ENCODE measurements at places on chromosomes 2 and 18. TPM values are rescaled to one million over a fixed set of nuclear protein-coding genes. Genes with fewer than 3 reads are reported as not detected.

Gene SATB2
- total RNA-seq, result 11.1 TPM

Gene AFTPH
- total RNA-seq, result 25.4 TPM

Gene FOXI3
- not detected for total RNA-seq

Gene COLEC11
- 0.37 TPM for total RNA-seq

Gene TAF1B
- 55.7 TPM for total RNA-seq

Gene COL3A1
- 1,584 TPM for total RNA-seq

Gene CLIP4
- 40.8 TPM for total RNA-seq

Gene TRABD2A
- total RNA-seq, result 22.4 TPM

Gene ACMSD
- not detected for total RNA-seq

Gene FAP
- total RNA-seq, result 134 TPM

Gene ARL4C
- 5.5 TPM for total RNA-seq

Gene CGREF1
- total RNA-seq, result 14.3 TPM

Gene RSAD2
- 0.37 TPM for total RNA-seq

Gene RTP5
- not detected for total RNA-seq

Gene ASB18
- total RNA-seq, result not detected

Gene ZC3H6
- 2.7 TPM for total RNA-seq

Gene AMER3
- total RNA-seq, result not detected

Gene PROKR1
- total RNA-seq, result not detected

Gene ABCG8
- total RNA-seq, result not detected

Gene RND3
- total RNA-seq, result 147 TPM

Data from subcutaneous preadipocyte (primary cell).